Adrenal gland (tissue), 19 donors: ENCODE measurements at places on chromosomes 3 and 15. TPM values are rescaled to one million over a fixed set of nuclear protein-coding genes. Genes with fewer than 3 reads are reported as not detected.

GP5 gene
- 0.28 TPM for total RNA-seq

GOLGA8H gene
- total RNA-seq, result not detected

WDR76 gene
- 4.2 TPM for total RNA-seq

GRCh38 chr3:139440639-139441556 is 35.4 kb downstream of the RBP2 start:
- no peak for DNase-seq

GRCh38 chr3:99716463-99716995 is 78.1 kb downstream of the COL8A1 start:
- DNase-seq, result no peak

DNA sequence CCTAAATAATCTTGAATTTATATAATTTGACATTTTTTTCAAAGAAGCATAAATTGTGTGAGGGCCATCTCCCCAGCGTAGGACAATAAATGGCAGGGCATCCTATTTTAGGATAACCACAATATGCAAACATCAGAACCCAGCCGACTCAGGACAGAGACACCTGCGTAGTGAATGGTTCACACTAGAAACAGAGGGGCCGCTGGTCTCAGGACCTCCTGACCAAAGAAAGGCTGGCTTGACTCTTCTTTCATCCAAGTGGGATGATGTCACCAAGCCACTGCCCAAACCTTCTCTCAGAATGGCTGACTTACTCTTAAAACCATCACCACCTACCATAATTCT is 162.1 kb downstream of the FOXP1 start:
- no peak for DNase-seq

GRCh38 chr15:52798529-52799101 is 8.5 kb upstream of the ONECUT1 start:
- DNase-seq, result no peak

- DNase-seq, result no peak
Measured at GRCh38 chr3:189714991-189715961, 84.1 kb downstream of the TP63 start.
